ENCODE measurements at places on chromosomes 2 and 18.

DNA sequence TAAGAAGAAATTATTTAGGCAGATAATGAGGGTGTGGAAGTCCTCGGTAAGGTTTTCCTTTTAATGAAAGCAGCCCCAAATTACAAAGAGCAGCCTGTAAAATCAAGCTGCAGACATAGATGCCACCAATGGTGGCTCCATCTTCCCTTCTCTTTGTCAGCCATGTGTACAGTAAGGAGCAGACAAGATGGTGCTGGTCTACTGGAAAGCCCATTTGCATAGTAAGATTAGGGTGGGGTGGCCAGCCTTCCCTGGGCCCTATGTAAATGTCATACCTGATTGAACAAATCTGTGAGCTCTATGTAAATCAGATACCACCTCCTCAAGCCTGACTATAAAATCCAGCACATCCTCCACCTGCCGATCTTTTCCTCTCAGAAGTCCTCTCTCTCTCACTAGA is 154.4 kb upstream of the SERTAD2 start:
- no peak for DNase-seq

DNA sequence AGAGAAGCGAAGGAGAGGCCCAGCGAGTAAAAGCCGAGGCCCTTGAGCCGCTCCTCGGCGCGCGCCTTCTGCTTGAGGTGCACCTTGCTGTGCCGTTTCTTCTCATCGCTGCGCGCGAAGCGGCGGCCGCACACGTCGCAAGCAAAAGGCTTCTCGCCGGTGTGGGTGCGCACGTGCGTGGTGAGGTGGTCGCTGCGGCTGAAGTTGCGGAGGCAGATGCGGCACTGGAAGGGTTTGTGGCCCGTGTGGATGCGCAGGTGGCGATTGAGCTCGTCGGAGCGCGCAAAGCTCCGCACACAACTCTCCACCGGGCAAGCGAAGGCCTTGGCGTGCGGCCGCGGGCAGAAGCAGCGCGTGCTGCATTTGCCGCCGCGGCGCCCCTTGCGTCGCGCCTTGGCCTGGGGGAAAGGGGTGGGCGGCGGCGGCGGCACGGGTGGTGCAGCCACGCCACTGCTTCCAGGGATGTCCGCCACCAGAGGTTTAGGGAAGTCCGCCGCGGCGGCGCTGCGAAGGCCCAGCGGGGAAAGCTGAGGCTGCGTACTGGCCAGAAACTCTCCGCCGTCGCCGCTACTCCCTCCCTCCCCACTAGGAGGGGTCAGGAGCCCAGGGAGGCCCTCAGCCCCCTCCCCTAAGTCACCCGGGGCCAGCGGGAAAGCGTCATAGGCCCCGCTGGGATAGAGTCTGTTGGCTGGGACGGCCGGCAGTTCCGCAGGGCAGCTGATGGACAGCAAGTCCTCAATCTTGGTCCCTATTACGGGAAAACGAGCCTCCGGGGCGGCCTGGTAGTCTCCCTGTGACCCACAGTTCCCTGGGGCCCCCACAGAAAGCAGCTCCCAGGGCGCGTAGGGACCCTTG is 1.7 kb downstream of the EGR4 start:
- no peak for DNase-seq

DNA sequence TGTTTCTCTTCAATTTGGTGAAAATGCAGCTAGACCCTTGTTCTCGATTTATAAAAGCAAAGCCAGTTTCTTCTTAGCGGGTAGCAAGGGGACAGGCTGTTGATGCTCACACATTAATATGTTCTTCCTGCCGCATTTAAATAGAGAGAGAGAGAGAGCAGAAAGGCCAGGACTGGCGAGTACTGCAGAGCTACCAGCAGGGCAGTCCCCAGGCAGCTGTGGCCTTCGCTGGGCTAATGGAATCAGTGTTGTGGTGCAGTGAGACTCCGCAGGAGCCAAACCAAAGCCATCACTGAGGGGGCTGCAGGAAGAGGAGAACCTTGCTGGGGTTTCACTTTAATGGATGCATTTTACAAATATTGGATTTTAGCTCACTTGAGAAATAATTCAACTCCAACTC is 223.6 kb downstream of the ACTR3 start:
- no peak for DNase-seq

DNA sequence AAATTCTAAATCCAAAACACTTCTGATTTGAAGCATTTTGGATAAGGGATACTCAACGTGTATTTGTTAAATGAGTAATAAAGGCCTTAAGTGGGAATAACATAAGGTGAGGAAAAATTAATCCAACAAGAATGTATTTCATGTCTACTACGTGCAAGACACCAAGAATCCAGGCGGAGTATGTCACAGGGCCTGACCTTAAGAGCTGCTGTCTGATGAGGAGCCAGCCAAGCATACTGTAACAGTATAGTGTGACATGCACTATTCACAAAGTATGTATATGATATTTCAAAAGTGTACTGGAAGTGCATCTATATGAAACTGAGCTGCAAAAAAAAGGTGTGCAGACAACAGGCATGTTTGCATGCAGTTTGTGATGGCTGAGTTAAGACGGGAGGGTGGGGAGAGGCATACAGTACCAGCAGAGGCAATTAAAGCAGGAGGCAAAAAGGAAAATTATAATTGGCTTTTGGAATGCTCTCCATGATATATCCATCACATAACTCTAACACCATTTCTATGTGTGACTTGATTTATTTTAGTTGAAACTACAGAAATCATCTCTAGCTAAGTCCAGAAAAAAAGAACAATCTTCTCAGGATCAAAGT is 18.2 kb downstream of the IWS1 start:
- no peak for DNase-seq

- no peak for DNase-seq
Observed at GRCh38 chr2:101931402-101931801, 60.4 kb upstream of the IL1R2 start.

- DNase-seq = no peak
Observed at GRCh38 chr2:42185220-42185921, 16.2 kb downstream of the EML4 start.

DNA sequence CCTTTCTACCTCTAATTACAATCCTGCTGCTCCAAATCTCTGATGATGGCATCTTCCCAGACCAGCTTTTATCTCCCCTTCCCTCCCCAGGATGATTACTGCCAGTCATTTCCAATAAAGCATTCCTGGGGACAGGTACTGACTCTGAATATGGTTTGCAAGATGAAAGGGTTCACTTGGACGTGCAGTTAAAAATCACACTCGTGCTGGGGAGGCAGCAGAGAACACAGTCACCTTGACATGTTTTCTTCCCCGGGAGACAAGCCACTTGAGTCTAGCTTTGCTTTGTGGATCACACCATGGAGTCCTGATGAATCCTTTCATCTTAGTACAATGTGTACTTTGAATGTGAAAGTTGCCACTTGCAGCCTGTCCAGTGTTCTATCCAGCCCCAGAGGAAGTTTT is 175.0 kb downstream of the ALPK2 start:
- DNase-seq = no peak

DNA sequence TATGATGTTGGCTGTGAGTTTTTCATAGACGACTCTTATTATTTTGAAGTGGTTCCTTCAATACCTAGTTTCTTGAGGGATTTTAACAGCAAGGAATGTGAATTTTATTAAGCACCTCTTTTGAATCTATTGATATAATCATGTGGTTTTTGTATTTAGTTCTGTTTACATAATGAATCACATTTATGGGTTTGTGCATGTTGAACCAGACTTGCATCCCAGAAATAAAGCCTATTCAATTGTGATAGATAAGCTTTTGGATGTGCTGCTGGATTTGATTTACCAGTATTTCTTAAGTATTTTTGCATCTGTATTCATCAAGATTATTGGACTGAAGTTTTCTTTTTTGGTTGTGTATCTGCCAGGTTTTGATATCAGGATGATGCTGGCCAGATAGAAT is 131.6 kb upstream of the SCN7A start:
- DNase-seq = no peak

GRCh38 chr2:20174410-20174809 is 50.5 kb downstream of the SDC1 start:
- no peak for DNase-seq

- no peak for DNase-seq
Observed at GRCh38 chr18:70107091-70107490, 98.4 kb downstream of the RTTN start.

DNA sequence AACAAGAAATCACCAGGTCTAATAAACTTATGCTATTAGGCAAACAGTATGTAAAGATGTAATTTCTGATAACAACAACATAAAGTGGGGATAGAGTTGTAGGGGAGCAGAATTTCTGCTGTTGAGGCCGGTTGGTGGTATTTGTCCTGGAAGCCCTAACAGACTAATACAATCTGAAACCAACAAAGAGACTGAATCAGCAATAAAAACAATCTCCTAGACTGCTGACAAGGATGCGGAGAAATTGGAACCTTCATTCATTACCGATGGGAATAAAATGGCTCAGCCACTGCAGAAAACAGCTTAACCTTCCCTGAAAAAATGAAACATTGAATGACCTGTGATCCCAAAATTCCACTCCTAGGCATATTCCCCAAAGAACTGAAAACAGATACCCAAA is 88.7 kb downstream of the GYPC start:
- DNase-seq = no peak

- DNase-seq = no peak
Observed at GRCh38 chr2:232838406-232838874, 31.6 kb upstream of the SNORC start.

DNA sequence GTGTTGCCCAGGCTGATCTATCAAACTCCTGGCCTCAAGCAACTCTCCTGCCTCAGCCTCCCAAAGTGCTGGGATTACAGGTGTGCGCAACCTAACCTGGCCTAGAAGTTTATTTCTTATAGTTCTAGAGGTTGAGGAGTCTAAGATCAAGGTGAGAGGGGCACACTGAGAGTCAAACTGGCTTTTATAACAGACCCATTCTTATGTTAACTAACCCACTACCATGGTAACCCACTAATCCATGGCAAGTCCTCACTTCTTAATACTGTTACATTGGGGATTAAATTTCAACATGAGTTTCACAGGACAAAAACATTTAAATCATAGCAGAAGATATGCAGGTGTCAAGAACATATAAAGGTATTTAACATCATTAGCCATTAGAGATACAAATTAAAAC is 50.6 kb downstream of the MDH1 start:
- no peak for DNase-seq

DNA sequence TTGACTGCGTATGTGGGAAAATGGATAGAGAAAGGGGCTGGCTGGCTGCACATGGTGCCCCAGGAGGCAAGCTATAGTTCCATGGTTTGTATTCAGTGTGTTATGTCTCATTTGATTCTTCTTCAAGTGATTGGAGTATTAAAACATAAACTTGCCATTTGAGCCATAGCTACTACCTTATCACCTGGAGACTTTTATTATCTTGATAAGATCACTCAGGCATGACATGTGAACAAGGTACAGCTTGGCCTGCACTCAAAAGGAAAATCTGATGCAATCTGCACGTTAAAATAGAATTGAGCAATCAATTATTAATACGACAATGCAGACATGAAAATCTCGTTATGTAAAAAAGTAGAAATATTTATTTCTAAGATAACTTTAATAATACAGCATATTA is 116.9 kb downstream of the RND3 start:
- DNase-seq = no peak

DNA sequence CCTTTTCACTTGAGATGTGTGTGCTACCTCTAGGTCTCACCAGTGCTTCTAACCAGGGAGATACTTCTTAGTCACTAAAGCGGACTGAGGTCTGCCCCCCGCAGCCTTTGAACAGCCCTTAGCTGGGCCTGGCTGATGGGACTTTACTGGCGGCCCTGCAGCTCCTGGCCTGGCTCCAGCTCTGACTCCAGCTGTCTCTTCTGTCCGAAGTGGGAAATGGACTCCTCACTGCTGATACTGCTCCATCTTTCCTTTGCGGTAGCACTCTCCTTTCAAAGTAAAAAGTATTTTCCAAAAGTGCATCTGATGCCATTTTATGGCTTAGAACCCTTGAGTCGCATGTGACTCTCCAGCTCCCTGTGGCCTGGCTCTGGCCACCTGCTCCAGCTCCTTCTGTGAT is 64.5 kb downstream of the ATP9B start:
- DNase-seq = no peak

DNA sequence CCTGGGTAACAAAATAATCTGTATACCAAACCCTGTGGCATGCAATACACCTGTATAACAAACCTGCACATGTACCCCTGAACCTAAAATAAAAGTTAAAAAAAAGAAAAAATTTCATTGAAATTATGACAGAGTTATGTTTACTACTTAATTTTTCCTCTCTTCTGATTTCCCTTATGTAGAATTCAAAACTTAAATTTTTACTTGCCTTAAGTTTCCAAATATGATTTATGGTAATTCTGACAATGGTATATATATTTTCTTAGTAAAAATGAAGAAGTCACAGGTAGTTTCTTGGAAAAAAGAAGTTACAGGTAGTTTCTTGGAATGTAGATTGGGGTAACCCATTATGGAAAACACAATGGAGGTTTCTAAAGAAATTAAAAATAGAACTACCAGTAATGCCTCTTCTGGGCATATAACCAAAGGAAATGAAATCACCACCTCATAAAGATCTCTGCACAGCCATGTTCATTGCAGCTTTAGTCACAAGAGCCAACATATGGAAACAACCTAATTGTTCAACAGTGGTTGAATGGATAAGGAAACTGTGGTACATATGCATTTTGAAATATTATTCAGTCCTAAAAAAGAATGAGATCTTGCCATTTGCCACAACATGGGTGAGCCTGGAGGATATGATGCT is 164.9 kb downstream of the BABAM2 start:
- no peak for DNase-seq

DNA sequence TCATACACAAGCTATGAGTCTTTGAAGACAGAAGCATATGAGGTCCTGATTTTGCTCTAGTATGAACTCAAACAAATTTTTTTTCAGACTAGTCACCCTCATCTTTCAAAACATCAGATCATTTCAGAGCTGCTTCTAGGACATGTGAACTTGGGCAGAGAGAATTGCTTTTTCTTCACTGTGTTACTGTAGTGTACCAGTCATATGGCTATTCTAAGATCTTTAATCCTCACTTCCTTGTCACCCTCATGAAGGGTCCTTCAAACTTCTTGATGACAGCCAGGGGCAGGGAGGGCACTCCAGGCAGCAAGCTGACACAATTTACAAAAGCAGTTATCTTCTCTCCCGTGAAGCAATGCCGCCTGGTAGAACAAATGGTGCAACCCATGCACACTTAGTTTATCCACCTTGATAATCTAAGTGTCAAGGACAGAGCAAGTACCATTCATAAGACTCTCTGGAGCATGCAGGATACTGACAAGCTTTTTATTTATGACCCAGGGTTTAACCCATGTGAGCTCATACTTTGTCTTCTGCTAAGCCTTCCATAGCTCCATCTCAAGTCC is 200.6 kb downstream of the DPP10 start:
- DNase-seq = no peak
